AG10803 (cell line): ENCODE measurements at places on chromosomes 5 and 9.

DNA sequence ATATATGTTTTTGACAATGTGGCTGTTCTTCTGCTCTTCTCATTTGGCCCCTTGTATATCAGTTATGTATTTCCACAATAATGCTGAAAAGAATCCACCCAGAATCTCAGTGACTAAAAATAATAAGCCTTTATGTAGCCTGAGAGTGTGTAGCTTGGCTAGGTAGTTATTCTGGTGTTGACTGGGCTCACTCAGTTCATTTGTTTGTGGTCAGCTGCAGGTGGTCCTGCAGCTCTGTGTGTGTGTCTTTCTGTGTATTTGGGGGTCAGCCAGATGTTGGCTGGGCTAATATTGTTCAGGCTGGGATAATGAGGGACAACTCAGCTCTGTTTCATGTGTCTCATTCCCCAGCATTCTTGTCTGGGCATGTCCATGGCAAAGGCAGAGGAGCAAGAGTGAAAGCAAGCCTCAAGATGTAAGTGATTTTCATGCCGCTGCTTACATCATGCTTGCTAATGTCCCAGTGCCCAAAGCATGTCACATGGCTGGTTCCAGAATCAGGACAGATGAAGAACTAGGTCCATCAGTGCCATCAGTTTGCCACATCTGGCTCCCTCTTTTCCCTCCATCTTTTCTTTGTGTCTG, 162.8 kb downstream of the KCTD16 start:
- peak; percentile 4 for DNase-seq

DNA sequence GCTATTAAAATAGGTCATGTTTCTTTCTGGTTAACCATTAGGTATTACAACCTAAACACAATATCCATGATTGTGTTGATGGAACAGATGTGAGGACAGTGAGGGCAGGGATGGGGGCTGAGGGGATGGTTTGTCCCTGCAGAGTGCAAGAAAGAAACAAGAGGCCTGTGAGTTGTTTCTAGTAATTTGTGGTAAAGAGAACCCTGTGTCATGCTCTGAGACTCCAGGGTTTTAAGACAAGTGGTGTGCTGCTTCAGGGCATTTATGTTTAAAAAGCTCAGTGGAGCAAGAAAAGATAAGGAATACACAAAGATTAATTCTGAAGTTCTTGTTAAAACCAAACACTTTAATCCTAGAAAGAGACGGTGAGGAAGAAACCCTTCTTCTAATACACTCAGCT, 656.5 kb downstream of the TLE1 start:
- no peak for DNase-seq

DNA sequence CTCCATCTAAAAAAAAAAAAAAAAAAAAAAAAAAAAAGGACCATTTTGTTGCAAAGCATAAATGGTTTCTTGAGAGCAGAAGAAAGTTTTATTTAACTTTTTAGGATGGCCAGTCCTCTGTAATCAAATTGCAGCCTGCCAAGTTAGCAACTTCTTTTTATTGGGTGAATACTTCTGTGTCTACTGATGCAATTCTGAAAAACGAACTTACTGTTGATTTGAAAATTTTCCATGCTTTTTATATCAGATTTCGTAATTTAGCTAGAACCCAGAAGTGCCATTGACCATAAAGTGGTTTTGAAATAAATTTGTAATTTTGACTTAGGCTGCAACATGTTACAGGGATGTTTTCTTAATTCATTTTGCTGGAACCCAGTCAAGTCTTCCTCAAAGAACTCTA, 269.1 kb upstream of the ACTBL2 start:
- peak; percentile 38 for DNase-seq

- no peak for DNase-seq
Observed at GRCh38 chr5:143705381-143705780, 106.6 kb upstream of the HMHB1 start.

DNA sequence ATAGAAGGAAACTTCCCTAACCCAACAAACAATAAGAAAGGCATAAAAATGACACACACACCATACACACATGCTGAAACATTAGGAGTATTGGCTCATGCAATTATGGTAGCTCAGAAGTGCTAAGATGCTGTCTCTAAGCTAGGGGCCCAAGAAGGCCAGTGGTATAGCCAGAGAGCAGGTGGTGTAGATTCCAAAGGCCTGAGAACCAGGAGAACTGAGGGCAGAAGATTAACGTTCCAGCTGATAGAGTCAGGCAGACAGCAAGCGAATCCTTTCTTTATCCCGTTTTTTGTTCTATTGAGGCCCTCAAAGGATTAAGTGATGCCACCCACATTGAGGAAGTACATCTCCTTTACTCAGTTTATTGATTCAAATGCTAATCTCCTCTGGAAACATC, 262.9 kb downstream of the EPB41L4A start:
- no peak for DNase-seq

DNA sequence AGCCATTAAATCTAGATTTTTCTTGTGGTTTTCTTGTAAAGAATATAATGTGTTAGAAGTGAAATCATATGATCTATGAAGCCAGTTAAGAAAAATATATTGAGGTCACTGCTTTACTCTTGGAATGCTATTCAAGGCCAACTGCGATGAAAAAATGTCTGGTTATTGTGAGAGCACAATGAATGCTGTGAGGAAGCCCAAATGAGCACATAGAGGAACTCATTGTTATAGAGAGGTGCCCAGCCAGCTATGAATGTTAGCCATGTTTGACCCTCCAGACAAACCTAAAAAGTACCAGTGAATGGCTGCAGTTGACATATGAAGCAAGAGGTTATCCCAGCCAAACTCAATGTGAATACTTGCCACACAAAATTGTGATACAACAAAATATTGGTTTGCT, 359.8 kb upstream of the FAM174A start:
- no peak for DNase-seq

DNA sequence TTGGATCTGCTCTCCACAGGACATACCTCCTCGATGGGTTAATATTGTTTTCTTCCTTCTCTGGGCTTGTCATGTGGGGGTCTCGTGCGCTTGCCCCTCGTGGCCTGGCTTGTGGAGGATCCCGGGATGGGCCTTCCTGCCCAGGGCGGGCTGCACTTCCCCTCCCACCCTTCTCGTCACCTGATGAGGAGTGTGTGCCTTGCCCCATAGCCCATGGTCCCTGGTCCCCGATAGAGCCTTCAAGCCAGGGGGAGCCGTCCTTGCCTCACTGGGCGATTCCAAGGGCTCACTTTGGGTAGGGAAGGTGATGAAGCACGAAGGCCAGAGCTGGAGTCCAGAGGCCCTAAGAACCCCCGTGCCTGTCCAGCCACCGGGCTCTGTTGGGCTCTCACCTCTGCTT, 28.7 kb downstream of the DYNC2I2 start:
- DNase-seq: no peak

GRCh38 chr5:120988491-120988890, 524.4 kb downstream of the PRR16 start:
- DNase-seq: no peak

DNA sequence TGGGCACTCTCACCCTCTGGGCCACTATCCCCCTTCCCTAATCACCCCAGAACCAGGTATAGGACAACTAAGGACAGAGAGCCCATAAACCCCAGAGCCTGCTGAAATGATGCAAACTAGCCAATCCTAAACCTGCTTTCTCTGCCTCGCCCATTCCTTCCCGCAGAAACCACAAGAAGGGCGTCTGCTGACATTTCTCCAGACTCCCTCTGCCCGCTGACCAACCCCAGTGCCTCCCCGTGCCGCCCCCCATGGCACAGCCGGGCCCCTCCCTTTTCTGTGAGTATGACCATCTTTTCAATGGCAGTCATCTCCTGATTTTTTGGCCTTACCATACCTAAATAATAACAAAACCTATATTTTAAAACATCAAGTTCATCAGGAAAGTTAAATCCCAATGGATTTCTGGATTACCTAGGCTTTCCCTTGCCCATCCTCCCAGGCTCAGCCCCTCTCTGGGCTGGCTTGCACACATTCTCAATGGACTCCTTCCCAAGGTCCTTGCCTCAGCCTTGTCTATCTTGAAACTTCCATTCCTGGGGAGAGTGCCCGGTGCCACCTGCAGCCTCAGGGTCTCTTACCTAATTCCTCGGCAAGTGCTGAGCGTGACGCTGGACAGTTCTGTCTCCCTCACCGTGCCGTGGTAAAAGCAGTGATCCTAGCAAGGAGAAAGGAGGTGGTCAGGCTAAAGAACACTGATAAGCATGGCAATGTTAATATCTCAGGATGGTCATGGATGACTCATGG, 45.2 kb downstream of the ADAM19 start:
- DNase-seq: no peak

- no peak for DNase-seq
Observed at GRCh38 chr9:71209890-71210289, 88.5 kb upstream of the TRPM3 start.

GRCh38 chr9:3804103-3804502, 278.3 kb upstream of the RFX3 start:
- peak; percentile 81 for DNase-seq

DNA sequence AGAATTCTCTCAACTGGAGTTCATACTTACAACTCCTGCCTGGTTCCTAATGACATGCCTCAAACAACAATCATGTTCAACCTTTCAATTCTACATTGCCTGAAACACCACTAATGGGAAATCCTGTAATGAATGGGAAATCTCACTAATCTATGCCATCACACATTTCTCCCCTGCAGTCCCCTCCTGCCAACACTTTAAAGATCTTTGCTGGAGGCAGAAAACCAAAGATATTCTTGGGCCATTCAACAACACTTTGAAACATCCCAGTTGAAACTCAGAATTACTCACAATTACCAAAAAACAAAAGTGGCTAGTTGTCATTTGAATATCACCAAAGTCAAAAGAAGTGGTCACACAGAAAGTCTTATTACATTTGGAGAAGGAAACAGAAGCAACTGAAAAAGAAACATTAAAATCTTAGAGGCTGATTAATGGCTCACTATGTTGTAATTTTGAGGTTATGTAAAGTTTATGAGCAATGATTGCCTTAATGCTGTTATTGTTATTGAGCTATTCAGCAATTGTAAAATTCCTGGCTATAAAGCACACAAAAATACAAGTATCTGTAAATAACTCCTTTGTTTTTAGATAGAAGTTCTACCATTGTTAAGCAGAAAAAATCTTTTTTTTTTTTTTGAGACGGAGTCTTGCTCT, 313.4 kb upstream of the SLC30A5 start:
- DNase-seq: peak; percentile 18

DNA sequence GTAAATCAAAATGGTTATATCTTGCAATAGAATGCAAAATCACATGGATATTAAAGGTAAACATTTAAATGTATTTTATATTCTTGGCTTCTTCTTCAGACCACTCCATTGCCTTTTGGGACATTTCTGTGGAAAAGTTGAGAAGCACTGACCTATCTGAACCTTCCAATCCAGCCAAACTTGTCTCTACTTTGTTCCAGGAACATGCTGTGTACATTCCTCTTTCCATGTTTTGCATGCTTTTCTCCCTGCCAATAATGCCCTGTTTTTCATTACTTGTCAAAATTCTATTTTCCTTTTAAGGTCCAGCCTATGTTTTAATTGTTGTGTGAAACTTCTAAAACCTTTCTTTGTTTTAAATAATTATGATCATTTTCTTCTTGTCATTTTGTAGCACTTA, 28.3 kb downstream of the JAK2 start:
- peak; percentile 34 for DNase-seq

DNA sequence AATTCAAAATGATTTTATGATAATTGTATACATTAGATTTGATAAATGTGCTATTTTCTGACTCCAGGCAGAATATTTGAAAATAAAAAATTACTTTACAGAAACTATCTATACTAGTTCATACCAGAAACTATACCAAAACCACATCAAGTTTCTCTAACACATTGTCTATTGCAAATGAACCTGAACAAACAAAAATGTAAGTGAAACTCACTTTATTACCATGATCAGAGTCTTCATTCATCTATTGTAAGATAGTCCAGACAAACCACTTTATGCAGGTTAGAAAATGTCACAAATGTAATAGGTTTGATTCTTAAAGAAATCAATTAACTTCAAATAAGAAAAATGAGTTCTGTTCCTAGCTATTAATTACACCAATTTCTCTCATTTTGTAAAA, 99.4 kb downstream of the OXCT1 start:
- DNase-seq: no peak

- no peak for DNase-seq
Observed at GRCh38 chr9:135307300-135307699, 172.3 kb upstream of the PPP1R26 start.

- DNase-seq: no peak
Observed at GRCh38 chr5:56557198-56557597, 258.2 kb upstream of the MAP3K1 start.

DNA sequence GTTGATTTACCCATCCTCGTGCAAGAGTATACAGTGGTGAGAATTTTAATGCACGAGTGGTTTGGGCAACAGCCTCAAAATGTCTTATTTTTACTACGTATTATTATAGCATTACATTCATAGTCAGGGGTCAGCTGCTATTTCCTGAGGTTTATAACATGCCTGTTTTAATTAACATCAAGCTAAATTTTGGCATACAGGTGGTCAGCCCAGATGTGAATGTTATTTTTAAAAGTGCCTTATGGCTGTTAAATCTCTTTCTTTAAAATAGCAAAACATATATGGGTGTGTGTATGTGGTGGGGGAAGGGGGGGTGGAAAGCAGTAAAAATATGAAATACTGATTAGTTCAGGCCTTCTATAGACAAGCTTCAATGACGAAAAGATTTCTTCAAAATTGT, 424.5 kb upstream of the CLINT1 start:
- DNase-seq: no peak
